CD14-positive monocyte (primary cell): ENCODE measurements at places on chromosomes 6 and 20.

- no peak for DNase-seq
Measured at GRCh38 chr6:148888856-148889255, 142.0 kb downstream of the UST start.

DNA sequence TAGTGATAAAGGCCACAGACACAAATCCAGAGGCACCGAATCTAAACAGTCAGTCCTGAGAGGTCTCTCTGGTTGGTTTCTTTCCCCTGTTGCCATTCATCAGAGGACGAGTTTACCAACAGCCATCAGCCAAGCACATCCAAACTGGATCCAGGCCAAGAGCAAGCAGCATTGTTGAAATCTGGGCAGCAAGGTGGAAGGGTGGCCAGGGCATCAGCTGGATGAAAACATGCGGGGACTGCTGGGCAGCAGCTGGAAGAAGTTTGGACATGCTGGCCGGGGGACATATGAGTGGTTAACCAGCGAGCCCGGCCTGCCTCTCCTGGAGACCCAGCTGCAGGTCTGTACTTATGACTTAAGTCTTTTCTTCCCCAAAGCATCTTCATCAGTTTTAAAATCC is at the start of gene SMIM28:
TSS of gene SMIM28 (plus strand) at position 62 of the 400 bp plus-strand sequence. CDS start at position 230, 168 bp downstream.
- no peak for DNase-seq

DNA sequence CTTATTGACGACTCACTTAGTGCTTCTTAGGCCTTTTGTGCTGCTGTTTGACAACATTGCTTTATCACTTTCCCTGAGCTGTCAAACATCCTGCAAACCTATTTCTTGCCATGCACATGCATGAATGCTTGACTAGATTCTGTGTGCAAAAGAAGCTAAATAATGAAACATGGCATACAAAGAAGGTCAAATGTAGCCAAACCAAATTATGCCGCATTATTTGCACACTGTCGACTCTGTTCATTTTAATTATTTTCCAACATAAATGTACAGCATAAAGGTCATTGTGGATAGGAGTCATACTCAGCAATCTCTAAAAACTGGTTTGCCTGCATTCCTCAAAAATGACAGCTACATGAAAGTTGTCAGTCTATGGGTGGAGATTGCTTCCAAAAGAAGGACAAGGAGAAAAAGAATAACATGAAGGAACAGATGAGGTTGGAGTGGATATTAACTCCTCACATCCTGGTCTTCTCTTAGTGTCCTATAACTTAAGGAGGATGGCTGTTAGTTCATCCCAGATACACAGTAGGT is 123.1 kb upstream of the STXBP5 start:
- DNase-seq, result no peak

DNA sequence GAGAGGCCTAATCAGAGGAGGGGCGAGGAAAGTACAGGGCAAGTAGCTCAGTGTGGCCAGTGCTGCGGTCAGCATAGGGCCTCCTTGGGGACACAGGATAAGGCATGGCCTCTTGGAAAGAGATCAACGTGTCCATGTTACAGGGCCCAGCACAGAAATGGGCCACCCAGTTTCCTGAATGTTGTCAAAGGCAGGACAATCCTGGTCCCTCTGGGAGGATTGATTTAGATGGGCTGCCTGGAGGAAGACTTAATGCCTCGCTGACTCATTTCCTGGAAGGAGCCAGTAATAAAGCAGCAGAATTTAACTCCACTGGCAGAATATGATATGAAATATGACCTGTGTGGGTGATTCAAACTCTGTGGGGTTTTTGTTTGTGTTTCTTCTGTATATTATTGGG is 16.6 kb downstream of the DDO start:
- no peak for DNase-seq

DNA sequence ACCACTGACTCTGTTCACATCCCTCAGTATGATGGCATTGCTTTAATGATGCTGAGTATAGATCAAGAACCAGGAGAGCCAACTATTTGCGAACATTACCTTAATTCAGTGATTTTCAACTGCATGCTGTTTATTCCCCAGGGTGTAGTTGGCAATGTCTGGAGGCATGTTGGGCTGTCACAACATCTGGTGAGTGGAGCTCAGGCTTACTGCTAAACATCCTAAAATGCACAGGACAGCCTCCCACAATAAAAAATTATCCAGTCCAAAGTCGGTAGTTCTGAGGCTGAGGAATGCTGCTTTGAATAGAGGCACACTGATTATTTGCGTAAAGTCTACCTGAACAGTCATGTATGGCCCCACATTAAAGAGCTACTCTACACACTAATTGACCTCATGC is 94.8 kb upstream of the OPRM1 start:
- no peak for DNase-seq

- no peak for DNase-seq
Measured at GRCh38 chr20:57990396-57990987, 238.0 kb downstream of the ANKRD60 start.

DNA sequence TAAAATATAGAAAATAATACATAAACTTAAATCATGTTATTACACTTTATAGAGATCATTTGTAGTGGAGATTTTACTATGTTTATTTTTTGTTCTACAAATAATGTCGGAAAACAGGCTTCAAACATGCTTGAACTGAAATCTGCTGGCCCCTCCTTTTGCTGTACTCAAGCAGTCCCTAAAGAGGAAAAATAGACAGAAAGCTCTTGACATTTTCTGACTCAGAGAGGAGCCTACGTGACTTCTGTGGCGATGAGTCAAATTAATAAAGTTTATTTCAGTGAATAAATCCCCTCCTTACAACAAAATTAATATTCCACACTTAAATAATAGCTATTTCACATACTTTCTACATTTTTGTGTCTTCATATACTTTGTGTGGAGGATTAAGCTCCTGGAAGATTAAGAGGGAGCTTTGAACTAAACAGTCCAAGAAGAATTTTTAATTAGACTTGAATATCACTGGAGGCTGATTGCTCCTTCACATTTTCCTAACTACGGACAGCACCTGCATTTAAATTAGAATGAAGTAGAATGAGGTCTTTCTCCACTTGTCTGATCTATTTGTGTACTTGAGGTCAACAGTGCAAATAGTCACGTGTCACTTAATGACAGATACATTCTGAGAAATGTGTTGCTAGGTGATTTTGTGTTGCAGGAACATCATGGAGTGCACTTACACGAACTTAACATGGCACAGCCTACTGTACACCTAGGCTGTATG is 1.7 kb upstream of the TREM1 start:
- DNase-seq, result peak; percentile 67

DNA sequence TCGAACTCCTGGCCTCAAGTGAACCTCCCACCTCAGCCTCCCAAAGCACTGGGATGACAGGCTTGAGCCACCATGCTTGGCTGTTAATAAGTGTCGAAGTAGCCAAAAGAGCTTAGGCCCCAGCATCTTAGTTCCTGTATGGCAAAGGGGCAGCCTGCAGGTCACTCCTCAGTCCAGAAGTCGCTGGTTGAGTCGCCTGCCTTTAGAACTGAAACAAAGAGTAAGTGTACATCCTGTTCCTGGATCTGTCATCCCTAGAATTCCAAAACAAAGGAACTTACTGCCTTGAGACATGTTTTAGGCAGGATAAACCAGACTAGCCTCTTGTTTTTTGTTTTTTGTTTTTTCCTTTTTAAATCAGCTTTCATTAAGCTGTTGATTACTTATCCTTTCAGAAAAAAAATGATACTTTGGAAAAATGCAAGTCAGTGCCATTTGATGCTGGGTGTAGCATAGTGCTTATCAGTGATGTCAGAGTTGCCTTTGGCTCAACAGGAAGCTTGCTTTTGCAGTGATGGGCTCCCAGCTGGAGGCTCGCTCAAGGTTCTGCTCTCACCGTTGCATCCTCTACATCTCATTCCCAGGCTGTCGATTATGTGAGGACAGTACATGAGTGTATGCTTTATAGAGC is 9.0 kb downstream of the ACTR5 start:
- no peak for DNase-seq

DNA sequence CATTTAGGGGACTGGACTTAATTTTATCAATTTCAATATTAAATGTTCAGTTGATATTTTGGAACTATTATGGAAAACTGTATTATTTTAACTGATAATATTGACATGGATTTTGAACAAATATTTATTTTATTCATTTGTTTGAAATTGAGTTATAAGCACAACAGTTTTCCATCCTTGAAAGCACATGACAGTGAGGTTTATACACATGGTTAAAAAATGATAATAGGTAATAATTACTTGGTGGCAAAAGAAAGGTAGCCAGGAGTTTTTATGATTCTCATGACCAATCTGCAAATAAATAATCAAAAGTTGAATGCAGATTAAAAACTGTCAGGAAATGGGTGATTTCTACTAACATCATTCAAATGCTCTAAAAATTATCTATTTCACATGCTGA is 113.6 kb downstream of the C6orf58 start:
- DNase-seq, result no peak

GRCh38 chr6:101608703-101609102 is 215.2 kb downstream of the GRIK2 start:
- no peak for DNase-seq

- DNase-seq, result no peak
Measured at GRCh38 chr20:32461836-32462600, 103.9 kb downstream of the ASXL1 start.

- DNase-seq, result peak; percentile 61
Measured at GRCh38 chr6:14765721-14766390, 480.0 kb upstream of the JARID2 start.

DNA sequence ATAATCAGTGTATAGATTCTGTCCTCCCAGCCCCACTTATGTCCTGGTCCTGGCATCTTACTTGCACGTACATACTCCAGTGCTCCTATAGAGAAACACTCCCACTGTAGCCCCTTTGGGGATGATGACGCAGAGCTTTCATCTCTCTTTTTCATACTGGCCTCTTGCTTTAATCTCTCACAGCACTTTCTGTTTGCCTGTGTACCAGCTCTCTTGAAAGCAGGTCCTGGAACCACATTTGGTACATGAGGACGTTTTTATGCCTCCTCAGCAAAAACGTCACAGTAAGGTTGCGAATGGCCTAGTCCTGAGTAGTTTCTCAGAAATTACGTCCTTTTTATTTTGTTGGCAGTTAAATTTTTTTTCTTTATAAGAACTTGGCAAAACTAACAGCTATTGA is 10.8 kb downstream of the L3MBTL3 start:
- DNase-seq, result no peak

- no peak for DNase-seq
Measured at GRCh38 chr6:27474172-27474465, 1.2 kb upstream of the ZNF184 start.

GRCh38 chr6:39227476-39227875 is 1.8 kb downstream of the KCNK5 start:
- DNase-seq, result no peak

DNA sequence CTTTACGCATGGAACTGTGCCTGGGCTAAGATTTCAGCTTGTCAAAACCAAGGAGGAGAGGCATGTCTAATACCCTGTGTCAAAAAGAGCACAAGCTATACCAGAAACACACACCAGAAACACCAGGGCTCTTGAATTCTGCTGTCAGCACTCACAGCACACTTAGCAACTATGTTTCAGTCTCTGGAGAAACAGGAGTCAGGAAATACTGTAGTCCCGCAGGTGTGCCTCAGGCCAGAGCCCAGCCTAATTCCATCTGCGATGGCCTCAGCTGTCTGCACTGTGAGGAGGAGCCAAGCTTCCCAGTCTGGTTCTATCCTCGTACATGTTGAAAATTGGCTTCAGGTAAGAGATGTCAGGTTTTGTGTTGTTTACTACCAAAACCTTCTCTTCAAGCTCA is 31.6 kb downstream of the MTRES1 start:
- no peak for DNase-seq

DNA sequence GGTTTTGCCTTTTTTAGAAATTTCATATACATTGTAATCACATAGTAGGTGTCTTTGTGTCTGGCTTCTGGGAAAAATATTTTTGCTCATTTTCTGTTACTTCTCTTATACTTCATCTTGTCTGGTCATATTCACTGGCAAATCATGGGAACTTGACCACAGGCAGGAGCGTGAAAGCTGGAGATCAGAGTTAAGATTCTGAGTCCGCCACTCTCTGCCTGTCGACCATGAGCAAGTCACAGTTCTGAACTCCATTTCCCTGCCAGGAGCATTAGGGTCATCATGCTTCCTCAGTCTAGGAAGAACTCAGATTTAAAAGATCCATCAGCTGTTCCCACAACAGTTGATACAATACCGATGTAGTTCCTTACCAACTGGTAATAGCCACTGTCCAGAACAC is 12.4 kb upstream of the SCGN start:
- no peak for DNase-seq

DNA sequence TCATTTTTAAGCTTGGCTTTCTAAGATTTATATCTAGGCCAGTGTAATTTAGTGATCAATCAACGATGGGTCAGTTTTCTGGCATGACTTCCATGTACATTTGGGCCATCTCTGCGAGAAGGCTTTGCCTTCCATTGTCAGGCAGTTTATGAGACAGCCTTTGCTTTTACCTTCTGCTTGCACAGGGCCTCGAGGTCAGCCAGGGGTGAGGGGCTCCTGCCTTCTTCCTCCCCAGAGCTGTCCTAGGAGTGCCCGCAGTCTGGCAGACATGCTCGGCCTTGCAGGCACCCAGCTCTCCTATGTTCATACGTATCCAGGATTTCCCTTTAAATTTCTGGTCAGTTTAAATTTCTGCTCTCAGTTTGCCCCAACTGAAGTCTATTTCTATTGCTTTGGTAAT is 367.2 kb downstream of the SMOC2 start:
- no peak for DNase-seq

- no peak for DNase-seq
Measured at GRCh38 chr20:62742979-62743776, 34.5 kb downstream of the NTSR1 start.

DNA sequence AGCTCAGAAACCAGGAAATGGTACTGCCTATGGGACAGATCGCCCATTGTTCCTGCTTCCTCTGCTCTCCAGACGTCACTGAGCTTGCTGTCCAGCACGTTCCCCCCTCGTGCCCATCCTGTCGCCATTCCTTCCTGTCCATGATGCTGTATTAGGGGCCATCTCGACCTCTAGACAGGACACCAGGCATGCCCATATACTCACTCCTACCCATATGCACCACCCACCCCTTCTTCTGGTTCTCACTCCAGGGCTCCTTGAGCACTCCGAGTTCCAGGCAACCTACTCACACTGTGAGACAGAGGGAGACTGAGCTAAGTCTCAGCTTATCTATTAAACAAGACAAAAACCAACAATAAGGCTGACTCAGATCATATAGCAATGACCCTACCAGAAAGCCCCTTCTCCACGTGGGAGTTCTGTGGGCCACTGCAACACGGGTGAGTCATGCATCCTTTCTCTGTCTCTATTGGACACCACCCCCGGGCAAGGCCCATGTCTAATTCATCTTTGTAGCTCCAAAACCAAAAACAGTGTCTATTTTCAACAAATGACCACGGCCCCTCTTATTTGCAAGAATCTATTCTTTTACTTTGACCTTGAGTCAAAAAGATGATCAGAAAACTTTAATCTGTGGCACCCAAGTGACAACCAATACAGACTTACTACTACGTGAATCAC is 65.7 kb downstream of the PSMG4 start:
- DNase-seq, result peak; percentile 15
